Nephron progenitor cell (in vitro differentiated cells): ENCODE measurements at places on chromosomes 1 and 21.
A peak's percentile ranks its signal among the peaks of the same experiment; 100 is the strongest.

GRCh38 chr1:51215169-51215568 lies 20.9 kb upstream of the RNF11 start:
- DNase-seq, result no peak
- H3K4me3 ChIP-seq, result no peak overlapping the region
- H3K27me3 ChIP-seq, result no peaks in the 10 kb centered on the region

- peaks cover 17% of the 10 kb centered on the region for H3K4me1 ChIP-seq
- peaks cover 23% of the 10 kb centered on the region for H3K27me3 ChIP-seq
- H3K4me3 ChIP-seq, result peak overlapping the region; percentile 90
- H3K36me3 ChIP-seq, result no peaks in the 10 kb centered on the region
- H3K27ac ChIP-seq, result no peak overlapping the region
- DNase-seq, result peak; percentile 40
Observed at GRCh38 chr1:202143768-202144401, 652 bp downstream of the ARL8A start.

- H3K27me3 ChIP-seq, result peaks cover 7% of the 10 kb centered on the region
- peaks cover 13% of the 10 kb centered on the region for H3K36me3 ChIP-seq
- no peak for DNase-seq
- H3K4me1 ChIP-seq, result peaks cover 28% of the 10 kb centered on the region
- H3K4me3 ChIP-seq, result no peak overlapping the region
Observed at GRCh38 chr21:30984889-30985288, 53.4 kb downstream of the KRTAP19-8 start.

GRCh38 chr1:11787804-11788436 lies 17.8 kb downstream of the MTHFR start:
- H3K4me3 ChIP-seq, result no peak overlapping the region
- DNase-seq, result no peak
- H3K4me1 ChIP-seq, result peaks cover 76% of the 10 kb centered on the region
- H3K27me3 ChIP-seq, result no peaks in the 10 kb centered on the region
- H3K27ac ChIP-seq, result no peak overlapping the region

DNA sequence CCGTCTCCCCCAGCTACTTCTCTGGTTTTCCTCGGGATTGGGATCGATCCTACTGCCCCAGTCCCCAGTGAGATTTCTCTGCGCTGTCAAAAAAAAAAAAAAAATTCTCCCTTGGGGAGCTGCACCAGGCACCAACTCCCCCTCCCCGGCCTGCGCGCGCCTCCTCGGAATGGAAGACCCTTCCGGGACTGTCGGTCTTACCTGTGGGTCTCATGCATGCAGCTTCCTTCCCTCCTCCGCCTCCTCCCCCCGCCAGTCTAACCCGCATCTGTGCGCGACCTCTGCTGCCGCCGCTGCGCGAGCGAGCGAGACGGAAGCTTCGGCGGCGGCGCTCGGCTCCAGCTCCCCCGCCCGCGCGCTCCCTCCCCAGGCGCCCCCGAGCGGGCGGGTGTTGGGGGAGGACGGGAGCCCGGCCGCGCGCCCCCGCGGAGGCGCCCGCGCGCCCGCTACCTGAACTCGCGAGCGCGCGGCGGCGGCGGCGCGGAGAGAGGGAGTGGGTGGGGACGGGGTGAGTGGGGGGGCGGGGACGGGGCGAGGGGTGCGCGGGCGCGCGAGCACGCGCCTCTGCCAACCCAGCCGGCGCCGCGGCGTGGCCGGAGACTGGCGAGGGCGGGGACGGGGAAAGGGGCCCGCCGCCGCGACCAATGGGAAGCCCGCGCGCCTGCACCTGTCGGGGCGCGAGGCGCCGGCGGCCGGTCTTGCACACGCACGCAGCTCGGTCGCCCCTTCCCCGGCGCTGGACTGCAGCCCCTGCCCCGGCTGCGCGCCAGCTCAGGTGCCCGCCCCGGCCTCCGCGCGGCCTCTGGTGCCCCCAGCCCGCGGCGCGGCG lies at the start of gene SUSD4:
TSS of gene SUSD4 (minus strand) at position 321 of the 829 bp plus-strand sequence. CDS start 751 bp downstream, outside the sequence.
- H3K27ac ChIP-seq, result no peak within 1 kb of the TSS
- H3K27me3 ChIP-seq, result peaks cover 61% of the 10 kb centered on the region
- peak within 1 kb of the TSS; percentile 89 for H3K4me3 ChIP-seq
- H3K4me1 ChIP-seq, result peaks cover 22% of the 10 kb centered on the region
- peak; percentile 72 for DNase-seq

DNA sequence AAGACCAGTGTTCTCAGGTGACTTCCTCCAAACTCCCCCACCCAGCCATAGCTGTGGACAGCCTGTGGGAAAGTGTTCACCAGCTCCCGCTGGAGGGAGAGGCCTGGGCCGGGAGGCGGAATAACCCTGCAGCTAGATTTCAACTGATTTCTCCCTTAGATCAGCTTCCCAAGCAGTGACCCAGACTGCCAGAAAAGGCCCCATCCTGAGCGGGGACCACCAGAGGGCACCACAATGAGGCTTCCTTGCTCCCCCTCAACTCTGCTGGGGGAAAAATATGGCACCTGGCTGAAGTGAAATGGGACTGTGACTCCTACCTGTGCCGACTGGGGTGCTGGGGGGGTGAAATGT lies 50.8 kb downstream of the RHBG start:
- H3K36me3 ChIP-seq, result no peaks in the 10 kb centered on the region
- H3K4me1 ChIP-seq, result peaks cover 4% of the 10 kb centered on the region
- peak; percentile 38 for DNase-seq
- peaks cover 100% of the 10 kb centered on the region for H3K27me3 ChIP-seq
- H3K4me3 ChIP-seq, result no peak overlapping the region

DNA sequence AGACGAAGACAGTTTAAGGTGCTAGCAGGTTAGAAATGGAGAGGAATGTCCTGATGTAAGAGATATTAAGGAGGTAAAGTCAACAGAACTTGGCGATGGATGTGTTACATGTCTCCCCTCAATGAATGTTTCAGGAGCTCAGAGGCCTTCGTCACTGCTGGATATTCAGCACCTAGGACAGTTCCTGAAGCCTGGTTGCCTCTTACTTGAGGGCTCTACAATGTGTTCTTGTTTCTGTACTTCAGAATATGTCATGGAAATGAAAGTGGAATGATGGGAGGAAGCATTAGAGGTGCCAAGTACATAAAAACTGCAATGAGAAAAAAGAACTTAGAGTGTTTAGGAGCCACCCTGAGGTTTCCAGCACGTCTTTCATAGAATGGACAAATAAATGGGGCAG lies 17.7 kb downstream of the TNR start:
- peaks cover 26% of the 10 kb centered on the region for H3K27me3 ChIP-seq
- H3K4me3 ChIP-seq, result no peak overlapping the region

DNA sequence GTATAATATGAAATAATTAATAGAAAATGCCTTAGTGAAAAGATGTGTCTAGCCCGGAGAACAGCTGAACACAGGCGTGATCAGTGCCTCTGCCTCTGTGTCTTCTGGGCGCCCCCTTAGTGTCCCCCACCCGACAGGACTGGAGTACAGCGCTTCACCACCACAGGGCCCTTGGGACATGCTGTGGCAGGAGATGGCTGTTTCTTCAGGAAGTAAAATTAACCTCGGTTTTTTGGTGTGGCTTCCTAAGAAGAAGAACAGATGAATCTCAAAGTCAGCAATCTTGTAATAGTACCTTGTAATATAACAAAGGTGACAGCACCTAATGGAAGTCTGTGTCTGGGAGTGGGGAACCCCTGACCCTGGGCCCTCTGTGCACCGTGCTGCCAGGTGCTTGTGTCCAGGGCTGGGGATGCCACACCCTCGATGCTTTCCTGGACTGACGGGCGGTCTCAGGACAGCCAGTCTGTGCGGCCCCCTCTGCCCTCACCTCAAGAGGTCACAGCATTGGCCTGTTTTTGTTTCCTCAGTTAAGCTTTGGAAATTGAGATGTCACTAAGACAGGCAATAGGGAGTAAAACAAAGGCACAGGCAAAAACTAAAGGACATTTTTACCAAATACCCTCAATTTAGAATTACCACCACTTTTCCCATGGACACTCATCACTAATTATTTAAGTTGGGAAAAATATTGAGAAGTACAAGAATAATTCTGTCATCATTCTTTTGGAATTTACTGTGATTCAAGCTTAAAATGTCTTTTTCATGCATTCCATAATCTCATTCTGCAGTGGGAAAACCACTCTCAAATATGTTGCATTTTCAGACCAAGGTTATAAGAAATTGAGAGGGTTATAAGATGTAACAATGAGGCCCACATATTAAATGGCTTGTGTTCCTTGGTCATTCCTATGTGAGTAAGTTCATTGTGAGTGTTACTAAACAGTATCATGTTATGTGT lies 79.3 kb downstream of the ADARB1 start:
- H3K4me1 ChIP-seq, result peaks cover 48% of the 10 kb centered on the region
- peaks cover 6% of the 10 kb centered on the region for H3K27me3 ChIP-seq
- no peak for DNase-seq
- no peaks in the 10 kb centered on the region for H3K36me3 ChIP-seq
- no peak overlapping the region for H3K4me3 ChIP-seq
- H3K27ac ChIP-seq, result no peak overlapping the region

GRCh38 chr1:83999316-83999819 lies 436 bp upstream of the TTLL7 start:
- peak overlapping the region; percentile 96 for H3K27ac ChIP-seq
- H3K36me3 ChIP-seq, result no peaks in the 10 kb centered on the region
- H3K4me1 ChIP-seq, result peaks cover 22% of the 10 kb centered on the region
- DNase-seq, result no peak
- peak overlapping the region; percentile 91 for H3K4me3 ChIP-seq

GRCh38 chr1:59595774-59596173 lies 219.0 kb upstream of the HOOK1 start:
- peaks cover 5% of the 10 kb centered on the region for H3K27me3 ChIP-seq
- DNase-seq, result no peak
- H3K4me3 ChIP-seq, result no peak overlapping the region
- peaks cover 26% of the 10 kb centered on the region for H3K4me1 ChIP-seq
- H3K36me3 ChIP-seq, result no peaks in the 10 kb centered on the region

DNA sequence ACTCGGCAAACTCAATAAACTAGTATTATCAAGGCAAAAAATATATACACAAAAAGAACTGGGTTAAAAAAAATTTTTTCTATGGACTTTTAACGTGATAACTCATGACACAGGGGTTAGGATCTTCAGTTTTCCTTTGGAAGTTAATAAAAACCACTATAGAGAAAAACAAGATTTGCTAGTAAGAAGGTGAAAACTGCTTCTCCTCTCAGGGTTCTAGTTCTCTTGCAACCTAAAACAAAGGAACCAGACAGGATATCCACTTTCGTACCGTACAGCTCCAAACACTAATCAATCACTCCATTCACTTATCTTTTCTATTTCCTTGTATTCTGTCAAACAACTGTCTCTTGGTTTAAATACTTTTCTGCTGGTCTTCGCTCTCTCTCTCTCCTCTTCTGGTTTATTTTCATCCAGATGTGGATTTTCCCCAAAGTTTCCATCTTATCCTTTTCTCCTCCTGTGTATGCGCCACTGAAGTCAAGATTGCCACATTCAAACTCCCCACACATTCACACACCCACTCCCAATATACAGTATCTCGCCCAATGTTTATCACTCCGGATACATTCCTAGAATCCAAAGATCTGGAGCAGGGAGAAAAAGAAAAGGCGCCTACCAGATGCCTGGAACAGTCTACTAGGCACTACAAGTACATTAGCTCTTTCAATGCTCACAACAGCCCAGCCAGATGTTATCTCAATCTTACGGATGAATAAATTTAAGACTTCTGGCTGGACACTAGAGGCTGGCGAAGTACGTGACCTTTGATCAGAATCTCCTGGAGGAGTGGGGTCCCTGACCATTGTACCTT lies 775 bp upstream of the PRPF38B start:
- peaks cover 7% of the 10 kb centered on the region for H3K36me3 ChIP-seq
- no peak for DNase-seq
- peak overlapping the region; percentile 97 for H3K4me3 ChIP-seq

GRCh38 chr1:171245458-171246064 lies 2.7 kb upstream of the FMO1 start:
- H3K36me3 ChIP-seq, result no peaks in the 10 kb centered on the region
- no peak overlapping the region for H3K27ac ChIP-seq
- H3K4me3 ChIP-seq, result no peak overlapping the region
- peak; percentile 23 for DNase-seq
- peaks cover 25% of the 10 kb centered on the region for H3K27me3 ChIP-seq

GRCh38 chr1:148379170-148379500 lies 104.0 kb downstream of the PPIAL4G start:
- no peak overlapping the region for H3K27ac ChIP-seq
- peak overlapping the region; percentile 66 for H3K4me3 ChIP-seq
- no peak for DNase-seq
- H3K36me3 ChIP-seq, result no peaks in the 10 kb centered on the region
